ENCODE measurements at places on chromosomes 12 and 14.
A peak's percentile ranks its signal among the peaks of the same experiment; 100 is the strongest.

- DNase-seq: no peak
Observed at GRCh38 chr14:94163796-94164195, 10.3 kb upstream of the PPP4R4 start.

- DNase-seq: peak; percentile 90
Observed at GRCh38 chr12:58529897-58530741, 390.2 kb downstream of the LRIG3 start.

DNA sequence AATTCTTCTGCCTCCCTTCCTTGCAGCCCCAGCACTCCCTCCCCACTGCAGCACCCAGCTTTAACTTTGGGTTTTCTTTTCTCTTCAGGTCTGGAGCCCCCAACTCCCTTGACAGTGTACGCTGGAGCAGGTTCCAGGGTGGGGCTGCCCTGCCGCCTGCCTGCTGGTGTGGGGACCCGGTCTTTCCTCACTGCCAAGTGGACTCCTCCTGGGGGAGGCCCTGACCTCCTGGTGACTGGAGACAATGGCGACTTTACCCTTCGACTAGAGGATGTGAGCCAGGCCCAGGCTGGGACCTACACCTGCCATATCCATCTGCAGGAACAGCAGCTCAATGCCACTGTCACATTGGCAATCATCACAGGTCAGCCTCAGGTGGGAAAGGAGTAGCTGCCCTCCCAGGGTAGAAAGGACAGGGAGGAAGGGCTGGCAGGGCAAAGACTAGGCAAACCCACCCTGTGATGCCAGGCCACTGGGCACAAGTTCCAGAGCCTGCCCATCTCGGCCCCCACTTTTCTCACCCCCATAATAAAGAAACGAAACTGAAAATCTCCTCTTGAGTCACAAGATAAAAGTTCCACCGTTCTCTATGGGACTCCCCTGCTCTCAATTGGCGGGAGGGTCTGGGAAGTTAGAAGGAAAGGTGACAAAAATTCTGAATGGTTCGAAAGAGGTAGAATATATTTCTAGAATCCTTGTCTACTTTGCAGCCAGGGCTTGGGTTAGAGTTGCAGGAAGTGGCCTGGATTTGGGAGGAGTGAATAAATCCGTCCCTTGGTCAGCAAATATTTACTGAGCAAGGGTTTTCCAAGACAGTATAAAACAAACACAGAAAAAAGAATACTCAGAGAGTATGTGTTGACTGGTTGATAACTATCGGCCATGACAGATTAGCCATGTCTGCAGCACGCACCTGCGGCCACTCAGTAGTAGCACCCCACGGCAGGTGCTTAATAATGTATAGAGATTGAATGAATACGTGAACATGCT is 3.2 kb downstream of the LAG3 start:
- no peak for DNase-seq

- no peak for DNase-seq
Observed at GRCh38 chr12:50052964-50053363, 4.4 kb upstream of the ASIC1 start.

GRCh38 chr12:29102741-29103140 is 46.3 kb upstream of the FAR2 start:
- DNase-seq: no peak

- DNase-seq: no peak
Observed at GRCh38 chr12:114764510-114764909, 80.5 kb upstream of the TBX3 start.

DNA sequence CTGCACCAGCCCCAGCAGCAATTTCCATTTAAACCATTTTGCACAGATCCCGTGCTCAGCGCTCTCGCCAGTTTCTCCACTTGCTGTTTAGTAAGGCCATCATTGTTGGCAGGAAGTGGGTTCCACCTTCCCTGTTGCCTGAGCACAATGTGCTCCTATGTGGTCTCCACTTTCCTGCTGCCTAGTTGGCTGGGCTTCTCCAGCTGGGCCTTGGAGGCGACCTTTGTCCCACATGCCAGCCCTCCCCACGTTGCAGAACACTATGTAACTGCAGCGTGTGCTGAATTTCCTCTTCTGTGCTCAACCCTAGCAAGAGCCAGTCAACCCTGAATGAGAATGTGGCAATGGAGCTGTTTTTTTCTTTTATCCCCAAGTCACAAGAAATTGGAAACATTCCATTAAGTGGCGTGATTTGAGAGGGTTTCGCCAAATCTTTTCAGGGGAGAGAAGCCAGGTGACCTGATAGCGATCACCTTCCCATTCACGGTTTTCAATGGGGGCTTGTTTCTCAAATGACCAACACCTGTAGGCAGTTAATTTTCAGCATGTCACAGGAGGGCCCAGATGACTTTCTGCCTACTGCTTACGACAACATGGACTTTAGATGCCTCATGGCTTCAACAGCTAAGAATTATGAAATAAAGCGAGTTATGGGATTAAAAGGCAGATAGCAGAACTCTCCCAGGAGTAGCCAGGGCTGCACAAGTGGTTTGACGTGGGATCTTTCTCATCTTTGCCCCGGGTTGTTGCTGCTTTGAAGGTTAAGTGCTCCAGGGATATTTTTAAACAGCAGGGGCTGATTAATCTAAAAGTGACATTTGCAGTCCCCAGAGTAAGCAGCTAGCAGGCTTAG is at the start of gene ACACB:
Gene ACACB, plus strand, starts transcription at position 830 of the 853 bp plus-strand sequence. CDS start 22,819 bp downstream, outside the sequence.
- no peak for DNase-seq

DNA sequence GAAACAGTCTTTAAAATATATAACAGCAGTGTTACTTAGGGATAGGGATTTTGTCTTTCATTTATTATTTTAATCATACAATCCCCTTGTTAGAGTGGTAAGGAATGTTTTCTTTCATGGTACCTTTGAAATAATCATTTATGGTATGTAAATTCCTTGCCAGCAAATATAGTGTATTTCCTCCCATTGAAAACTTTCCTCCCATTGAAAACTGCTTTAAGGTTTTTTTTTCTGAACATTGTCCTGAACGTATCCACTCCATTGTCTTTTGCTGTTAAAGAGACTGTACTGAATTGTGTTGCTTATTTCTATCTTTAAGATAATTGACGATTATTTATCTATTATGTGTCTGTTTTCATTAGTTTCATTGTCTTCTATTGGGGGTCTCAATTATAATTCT is 83.5 kb downstream of the PPHLN1 start:
- DNase-seq: no peak

GRCh38 chr14:68932686-68933085 is 46.4 kb downstream of the ACTN1 start:
- no peak for DNase-seq

DNA sequence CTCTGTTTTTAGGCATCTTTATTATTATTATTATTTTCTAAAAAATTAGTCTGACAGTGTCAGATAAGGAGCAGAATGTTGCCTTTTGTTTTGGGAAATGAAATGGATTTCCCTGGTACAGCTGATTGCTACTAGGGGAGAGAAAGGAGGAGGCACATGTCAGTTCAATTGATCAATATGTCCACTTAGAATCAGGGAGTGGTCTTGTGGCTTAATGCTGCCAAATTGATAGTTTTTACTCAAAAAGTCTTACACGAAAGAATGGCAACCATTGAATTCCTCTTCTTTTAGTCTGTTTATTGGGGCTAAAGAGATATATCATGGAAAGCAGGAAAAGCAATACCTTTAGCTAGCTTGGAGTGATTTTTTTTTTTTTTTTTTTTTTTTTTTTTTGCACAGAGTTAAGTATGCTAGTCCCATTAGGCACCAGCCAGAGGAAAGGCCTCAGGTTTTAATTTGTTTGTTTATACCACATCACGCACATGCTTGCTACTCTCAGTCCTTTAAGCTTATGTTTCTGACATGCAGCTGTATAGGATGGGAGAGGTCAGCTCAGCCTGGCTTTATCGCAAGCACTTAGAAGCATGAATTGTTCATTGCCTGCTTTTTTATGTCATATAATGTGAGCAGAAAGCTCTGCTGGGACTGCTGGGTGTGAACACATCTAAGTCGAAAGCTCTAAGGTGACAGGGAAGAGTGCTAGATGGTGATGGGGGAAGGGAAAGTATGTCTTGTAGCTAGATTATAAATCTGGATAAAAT is 1.4 kb downstream of the AKAP6 start:
- no peak for DNase-seq

- DNase-seq: no peak
Observed at GRCh38 chr14:81263777-81264410, 43.1 kb upstream of the GTF2A1 start.

DNA sequence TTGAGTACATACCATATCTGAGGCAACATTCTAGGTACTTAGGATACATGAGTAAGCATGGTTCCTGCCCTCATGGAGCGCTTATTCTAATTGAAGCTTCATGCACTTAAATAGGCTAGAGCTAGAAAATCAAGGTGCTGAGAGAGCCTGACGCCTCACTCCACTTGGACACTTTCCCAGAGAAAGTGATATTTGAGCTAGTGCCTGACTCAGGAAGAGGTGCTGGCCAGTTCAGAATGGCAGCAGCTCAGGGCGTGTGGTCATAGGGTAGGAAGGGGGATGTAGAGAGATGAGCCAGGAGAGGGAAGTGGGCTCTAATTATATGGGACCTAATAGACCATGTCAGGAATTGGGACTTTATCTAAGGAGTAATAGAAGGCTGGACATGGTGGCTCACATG is 33.3 kb downstream of the TULP3 start:
- peak; percentile 39 for DNase-seq

DNA sequence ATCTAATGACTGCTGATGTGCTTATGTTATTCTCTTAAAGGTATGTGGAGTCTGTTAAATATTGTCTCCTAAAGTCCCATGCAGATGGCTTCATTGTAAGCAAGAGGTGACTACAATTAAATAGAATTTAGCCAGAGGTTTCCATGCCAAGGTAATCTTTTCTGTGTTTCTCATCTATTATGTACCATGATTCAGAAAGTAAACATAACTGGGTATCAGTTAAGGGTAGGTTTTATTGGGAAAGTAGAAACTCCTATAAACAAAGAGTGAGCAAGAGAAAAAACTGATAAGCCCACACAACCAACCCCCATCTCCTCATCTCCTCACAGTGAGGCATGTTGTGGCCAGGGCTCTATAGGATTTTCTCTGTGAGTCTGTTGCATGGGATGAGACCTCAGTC is 611.7 kb downstream of the SNAPC1 start:
- peak; percentile 35 for DNase-seq

DNA sequence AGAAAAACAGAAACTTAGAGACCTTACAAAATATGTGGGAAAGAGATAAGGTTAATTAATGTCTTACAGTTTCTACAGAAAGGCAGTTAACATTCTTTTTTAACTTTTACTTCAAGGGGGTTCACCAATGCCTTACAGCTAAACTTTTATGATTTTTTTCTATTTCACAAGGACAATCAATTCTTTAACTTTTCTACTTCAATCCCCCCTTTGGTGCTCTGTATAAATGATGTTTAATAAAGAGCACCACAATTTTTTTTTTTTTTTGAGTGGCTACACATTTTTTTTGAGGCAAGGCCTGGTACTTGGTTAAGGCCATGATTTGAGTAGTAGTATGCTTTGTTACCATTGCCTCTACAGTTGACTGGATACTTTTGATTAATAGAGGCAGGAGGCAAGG is 279.6 kb downstream of the PRKD1 start:
- no peak for DNase-seq

DNA sequence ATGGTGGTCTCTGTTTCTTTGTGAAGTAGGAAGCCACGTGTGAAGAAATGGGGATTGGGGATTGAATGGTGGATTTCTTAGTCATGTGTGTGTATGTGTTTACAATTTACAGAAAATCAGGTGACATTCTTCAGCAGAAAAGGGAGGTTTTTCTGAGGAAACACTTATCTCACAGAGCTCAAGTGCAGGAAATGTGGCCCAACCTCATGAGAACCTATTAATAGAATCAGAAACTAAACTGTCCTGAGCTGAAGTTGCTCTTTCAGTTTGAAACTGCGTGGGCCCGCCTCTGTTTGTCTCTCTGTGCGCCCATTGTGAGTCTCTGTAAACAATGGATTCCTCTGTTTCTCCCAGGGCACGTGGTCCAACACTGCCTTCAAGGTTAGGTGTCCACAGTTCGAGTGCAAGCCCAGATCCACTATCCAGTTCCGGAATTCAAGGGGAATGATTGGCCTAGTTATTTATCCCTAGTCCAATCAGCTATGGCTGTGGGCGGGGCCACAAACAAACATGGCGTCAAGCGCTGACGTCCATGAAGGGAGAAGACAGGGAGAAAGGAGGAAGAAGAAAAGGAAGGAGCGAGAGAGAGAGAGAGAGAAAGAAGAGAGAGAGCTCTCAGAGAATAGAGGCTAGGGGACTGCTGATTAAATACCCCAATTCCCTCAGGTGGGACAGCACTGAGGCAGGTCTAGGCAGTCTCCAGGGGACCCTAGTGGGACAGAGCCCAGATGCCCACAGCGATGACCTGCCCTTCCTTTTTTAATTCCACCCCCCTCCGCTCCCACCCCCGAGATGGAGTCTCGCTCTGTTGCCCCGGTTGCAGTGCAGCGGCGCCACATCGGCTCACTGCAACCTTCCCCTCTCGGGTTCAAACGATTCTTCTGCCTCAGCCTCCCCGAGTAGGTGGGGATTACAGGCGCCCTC is 31.4 kb upstream of the C12orf76 start:
- no peak for DNase-seq

DNA sequence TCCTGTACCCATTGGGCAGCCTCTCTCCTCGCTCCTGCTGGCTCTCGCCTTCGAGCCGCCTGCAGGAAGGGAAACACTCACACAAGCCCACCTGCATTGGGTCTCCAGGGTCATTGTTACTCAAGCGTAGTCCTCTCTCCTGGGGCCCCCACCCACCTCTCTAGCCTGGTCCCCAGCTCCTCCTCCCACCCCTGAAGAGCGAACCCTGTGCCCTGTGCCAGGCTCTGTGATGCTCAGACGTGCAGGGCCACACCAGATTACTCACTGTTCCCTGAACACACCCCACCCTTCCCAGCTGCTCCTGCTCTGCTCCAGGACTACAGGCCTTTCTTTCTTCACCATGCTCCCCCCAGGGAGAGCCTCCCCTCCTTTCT is 88.1 kb downstream of the NINJ2 start:
- peak; percentile 80 for DNase-seq

DNA sequence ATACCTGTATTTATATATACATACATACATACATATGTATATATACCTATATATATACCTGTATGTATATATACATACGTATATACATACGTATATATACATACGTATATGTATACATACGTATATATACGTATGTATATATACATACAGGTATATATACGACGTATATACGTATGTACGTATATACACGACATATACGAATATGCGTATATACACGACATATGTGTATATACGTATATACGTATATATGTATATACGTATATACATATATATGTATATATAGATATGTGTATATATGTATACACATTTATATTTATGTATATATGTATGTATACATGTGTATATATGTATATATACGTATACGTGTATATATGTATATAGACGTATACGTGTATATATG is 92.7 kb upstream of the ABCD2 start:
- no peak for DNase-seq

GRCh38 chr12:90479237-90479636 is 475.7 kb downstream of the CCER1 start:
- DNase-seq: no peak

DNA sequence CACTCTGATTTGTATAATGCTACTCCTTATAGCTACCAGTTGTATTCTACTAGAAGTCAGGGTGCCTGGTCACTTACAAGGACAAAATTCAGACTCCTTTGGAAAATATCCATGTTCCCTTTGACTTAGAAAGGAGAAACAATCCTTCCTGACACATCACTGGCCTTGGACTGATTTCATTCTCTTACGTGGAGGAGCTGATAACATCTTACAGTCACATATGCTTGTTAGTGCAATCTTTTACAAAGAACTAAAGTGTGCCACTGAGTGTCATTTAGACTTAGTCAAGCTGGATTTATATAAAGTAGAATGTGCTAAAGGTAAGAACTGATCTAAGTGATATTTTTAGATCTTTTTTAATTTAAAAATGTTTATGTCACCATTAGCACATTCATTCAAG is 131.0 kb upstream of the TMTC2 start:
- DNase-seq: no peak
